ENCODE measurements at places on chromosomes 13 and 19. TPM values are rescaled to one million over a fixed set of nuclear protein-coding genes. Genes with fewer than 3 reads are reported as not detected.

GRCh38 chr13:27704681-27705080 is 83.0 kb downstream of the POLR1D start:
- H3K27me3 ChIP-seq, result no peaks in the 10 kb centered on the region
- H3K27ac ChIP-seq, result no peak overlapping the region
- H3K4me3 ChIP-seq, result no peak overlapping the region
- no peaks in the 10 kb centered on the region for H3K36me3 ChIP-seq

- H3K4me1 ChIP-seq, result no peaks in the 10 kb centered on the region
- no peaks in the 10 kb centered on the region for H3K27me3 ChIP-seq
- peak overlapping the region; percentile 15 for H3K27ac ChIP-seq
- H3K4me3 ChIP-seq, result no peak overlapping the region
- no peak for DNase-seq
Observed at GRCh38 chr19:56321989-56322440, 7.4 kb upstream of the ZSCAN5A start.

- H3K4me3 ChIP-seq, result no peak overlapping the region
- no peaks in the 10 kb centered on the region for H3K36me3 ChIP-seq
- no peak overlapping the region for H3K27ac ChIP-seq
- H3K4me1 ChIP-seq, result no peaks in the 10 kb centered on the region
- no peak for DNase-seq
Observed at GRCh38 chr13:101399365-101399764, 16.9 kb downstream of the NALCN start.

- H3K4me3 ChIP-seq, result no peak overlapping the region
- H3K4me1 ChIP-seq, result no peaks in the 10 kb centered on the region
- no peak for DNase-seq
- H3K27me3 ChIP-seq, result no peaks in the 10 kb centered on the region
Observed at GRCh38 chr13:26663791-26664190, 96.8 kb downstream of the GPR12 start.

SMARCA4 gene
- total RNA-seq, result 30.2 TPM

GRCh38 chr13:112603641-112604225 is 15.8 kb upstream of the TUBGCP3 start:
- H3K4me1 ChIP-seq, result no peaks in the 10 kb centered on the region
- no peak overlapping the region for H3K27ac ChIP-seq
- no peaks in the 10 kb centered on the region for H3K36me3 ChIP-seq
- DNase-seq, result no peak
- no peak overlapping the region for H3K4me3 ChIP-seq

Measured in pancreas (tissue), 10 donors.